ENCODE measurements at places on chromosomes 7 and 10.

DNA sequence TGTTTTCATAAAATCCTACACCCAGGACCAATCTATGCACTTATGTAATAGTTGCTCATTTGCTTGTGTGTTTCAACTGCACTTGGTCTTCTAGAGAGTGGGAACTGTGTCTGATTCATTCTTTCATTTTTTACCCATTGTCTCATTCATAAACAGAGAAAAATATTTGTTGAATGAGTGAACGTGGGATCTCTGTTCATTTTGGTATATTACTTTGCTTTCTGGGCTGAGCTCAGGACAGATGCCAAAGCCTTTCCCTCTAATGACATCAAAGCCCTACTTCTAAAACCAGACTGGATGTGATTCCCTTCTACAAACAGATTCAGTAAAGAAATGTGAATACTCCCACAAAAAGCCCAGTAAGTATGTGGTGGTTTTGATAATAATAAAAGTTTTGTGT, 145.2 kb downstream of the ST7 start:
- DNase-seq: no peak

GRCh38 chr7:2245883-2246675, 4.1 kb downstream of the NUDT1 start:
- no peak for DNase-seq

GRCh38 chr7:25846722-25847121, 305.3 kb upstream of the NFE2L3 start:
- DNase-seq: peak; percentile 58

- DNase-seq: no peak
These were observed 295.5 kb downstream of the DOCK4 start for GRCh38 chr7:111910656-111911055.
